Caki2 (cell line): ENCODE measurements at places on chromosomes 16 and 17.
A peak's percentile ranks its signal among the peaks of the same experiment; 100 is the strongest.

DNA sequence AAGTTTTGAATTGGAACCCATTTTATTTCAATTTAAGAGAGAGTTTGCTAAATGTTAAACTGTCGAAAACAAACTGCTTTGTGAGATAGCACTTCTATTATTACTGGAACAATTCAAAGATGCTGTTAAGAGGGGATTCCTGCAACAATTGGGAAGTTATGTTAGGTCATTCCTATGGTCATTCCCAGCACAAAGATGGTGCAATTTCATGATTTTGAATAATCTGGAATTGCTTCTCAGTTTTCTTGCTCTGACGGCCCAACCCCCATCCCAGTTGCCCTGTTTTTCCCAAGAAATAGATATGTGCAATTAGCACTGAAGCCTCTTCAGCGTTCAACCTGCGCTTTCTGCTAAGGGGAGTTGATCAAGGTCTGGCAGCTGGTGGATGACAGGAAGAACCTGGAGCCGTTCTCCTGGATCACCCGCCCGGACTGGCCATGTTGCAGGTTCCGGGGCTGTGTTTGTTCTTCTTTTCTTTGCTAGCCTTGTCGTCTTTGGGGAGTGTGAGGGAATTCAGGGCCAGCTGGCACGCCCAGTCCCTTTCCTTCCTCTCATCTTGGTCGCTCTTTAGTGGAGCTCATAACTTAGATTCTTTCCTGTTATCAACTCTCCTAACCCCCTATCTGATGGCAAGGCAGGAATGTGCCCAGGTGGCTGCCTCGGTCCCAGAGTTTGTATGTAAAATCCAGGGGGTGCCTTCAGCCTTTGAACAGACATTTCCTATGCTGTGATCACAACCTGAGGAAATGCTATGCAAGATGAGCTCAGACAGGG lies 29.0 kb upstream of the IRF8 start:
- no peak for DNase-seq

DNA sequence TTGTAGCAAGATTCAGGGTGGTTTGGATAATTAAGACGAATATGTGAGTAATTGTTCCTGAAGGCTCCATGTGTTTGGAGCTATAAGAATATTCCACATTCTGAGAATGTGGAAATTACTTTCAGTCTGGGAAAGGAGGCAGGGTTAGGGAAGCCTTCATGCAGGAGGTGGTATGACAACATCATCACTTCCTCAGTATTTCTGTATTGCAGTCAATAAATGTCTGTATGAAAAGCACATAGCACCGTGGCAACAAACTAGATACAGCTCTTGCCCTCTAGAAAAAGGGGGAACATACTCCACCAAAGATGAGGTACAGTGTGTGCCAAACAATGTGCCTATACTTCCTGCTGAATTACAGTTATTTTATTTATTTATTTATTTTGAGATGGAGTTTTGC lies 26.1 kb upstream of the DHRS7B start:
- no peak for DNase-seq

GRCh38 chr17:36149296-36149820 lies 27.1 kb downstream of the TBC1D3B start:
- DNase-seq = no peak

DNA sequence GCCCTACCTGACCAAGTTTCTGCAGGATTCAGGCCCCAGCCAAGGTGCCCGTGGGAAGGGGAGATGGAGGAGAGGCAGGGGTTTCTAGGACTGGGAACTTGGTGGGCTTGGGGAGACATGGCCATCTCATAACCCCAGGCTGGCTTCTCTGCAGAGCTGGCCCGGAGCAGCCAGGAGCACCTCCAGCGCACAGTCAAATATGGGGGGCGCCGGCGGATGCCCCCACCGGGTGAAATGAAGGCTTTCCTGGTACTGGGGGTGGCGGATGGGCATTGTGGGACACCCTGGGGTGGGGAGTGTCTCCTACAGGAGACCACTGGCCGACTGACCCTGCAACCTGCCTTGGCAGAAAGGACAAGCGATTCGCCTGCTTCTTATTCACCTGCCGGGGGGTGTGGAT lies 9.2 kb upstream of the SMIM5 start:
- no peak for DNase-seq

GRCh38 chr17:1060991-1061390 lies 64.1 kb downstream of the TIMM22 start:
- peak; percentile 88 for DNase-seq

DNA sequence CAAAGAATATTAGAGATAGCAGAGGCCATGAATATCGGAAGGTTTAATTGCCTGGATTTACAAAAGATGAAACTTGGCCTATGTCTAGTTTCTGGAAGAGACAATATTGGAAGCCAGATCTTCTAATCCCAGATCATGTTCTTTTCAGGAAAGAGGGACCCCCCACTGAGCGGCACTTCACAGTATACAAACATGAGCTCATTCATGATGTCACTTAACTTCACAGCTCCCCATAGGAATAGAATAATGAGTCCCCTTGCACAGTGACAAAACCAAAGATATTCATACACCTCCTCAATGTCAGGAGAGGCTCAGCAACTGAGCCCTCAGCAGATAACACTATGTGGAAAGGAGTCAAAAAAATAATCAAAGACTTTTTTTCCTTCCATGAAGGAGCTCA lies 147.5 kb downstream of the CDH11 start:
- DNase-seq = no peak

- no peak for DNase-seq
Measured at GRCh38 chr17:81655378-81656117, 794 bp downstream of the PDE6G start.

DNA sequence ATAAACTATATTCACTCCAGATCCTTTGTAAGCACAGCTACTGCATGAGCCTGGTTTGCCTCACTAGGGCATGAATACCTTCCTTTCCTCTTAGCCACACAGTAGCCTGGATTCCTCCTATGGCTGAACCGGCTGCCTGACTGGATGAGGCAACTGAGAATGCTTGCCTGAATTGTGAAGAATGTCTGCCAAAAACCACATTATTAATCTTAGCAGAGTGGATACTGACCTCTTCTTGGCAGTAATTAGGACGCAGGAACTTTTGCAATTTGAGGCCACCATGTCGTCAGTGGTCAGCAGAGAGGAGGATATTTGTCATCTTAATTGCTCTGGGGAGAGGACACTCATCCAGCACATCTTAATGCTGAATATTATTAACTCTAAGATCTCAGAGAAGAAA lies 651.8 kb upstream of the GOT2 start:
- peak; percentile 1 for DNase-seq

DNA sequence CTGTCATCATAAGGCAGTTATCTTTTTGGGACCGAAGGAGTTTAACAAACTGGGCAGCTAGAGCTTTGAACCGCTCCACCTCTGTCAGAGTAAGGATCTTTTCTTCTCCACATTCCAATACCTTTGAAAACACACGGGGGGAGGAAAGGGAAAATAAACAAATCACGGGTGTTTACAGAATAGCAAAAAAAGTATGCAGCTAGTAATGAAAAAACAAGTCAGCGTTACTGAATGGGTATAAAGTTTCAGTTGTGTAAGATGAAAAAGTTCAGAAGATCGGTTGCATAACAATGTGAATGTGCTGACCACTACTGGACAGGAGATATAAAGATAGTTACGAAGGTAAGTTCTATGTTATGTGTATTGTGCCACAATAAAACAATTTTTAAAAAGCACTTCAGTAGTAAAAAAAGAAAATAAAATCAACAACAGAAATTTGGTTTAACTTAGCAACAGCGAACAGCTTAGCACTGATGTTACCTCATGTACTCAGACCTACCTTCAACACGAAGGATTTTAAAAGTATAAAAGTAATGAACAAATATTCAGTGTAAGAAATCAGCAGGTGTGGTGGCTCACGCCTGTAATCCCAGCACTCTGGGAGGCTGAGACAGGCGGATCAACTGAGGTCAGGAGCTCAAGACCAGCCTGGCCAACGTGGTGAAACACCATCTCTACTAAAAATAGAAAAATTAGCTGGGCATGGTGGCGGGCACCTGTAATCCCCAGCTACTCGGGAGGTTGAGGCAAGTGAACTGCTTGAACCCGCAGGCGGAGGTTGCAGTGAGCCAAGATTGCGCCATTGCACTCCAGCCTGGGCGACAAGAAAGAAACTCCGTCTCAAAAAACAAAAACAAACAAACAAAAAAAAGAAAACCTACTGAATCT lies 34.3 kb downstream of the MARF1 start:
- DNase-seq = no peak

DNA sequence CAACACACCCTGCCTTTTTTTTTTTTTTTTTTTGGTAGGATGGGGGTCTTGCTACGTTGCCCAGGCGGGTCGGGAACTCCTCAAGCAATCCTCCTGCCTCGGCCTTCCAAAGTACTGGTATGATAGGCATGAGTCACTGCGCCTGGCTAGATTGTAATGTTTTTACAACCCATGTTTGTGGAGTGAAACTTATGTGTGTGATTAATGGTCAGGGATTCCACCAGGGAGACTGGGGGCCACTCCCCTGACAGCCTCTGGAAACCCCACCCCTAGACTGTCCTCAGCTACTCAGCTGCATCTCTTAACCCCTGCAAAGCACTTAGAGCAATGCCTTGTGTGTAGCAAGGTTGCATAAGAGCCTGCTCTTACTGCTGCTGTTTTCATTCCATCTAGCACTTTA lies 220.5 kb downstream of the PARN start:
- DNase-seq = peak; percentile 95

- no peak for DNase-seq
Measured at GRCh38 chr17:71052971-71053370, 883.6 kb downstream of the KCNJ2 start.

DNA sequence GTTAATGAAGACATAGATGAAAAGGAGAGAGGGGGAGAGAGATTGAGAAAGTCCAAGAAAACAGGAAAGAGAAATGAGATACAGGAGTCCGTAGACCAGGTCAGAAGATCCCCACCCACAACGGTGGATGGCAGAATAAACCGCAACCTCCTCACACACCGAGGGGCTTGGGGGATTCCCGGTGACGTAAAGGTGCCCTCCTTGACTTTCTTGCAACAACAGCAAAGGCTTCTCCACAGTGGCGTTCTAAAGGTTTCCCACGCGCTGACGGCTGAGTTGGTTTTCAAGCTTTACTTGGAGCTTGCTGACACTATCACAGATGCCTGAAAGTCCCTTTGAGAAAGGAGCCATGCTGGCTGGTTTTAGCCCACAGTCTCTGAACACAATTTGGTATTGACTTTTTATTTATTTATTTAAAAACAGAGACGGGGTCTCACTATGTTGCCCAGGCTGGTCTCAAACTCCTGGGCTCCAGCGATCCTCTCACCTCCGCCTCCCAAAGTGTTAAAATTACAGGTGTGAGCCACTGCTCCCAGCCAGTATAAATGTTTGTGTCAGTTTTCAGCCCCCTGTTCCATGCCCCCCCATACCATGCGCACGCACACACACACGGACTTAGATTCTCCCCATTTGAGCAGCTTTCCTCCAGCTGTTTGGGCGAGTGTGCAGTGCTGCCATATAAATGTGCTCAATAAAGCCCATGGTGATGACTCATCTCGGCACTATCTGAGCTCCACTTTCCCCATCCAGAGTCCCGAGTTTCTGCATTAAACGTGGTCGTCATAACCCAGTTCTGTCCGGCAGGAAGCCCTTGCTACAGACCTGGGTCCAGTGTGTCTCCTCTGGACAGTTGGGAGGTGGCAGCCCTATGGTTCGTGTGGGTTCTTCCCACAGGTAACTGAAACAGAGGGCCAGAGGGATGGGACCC lies 33.0 kb upstream of the SEC14L1 start:
- no peak for DNase-seq

DNA sequence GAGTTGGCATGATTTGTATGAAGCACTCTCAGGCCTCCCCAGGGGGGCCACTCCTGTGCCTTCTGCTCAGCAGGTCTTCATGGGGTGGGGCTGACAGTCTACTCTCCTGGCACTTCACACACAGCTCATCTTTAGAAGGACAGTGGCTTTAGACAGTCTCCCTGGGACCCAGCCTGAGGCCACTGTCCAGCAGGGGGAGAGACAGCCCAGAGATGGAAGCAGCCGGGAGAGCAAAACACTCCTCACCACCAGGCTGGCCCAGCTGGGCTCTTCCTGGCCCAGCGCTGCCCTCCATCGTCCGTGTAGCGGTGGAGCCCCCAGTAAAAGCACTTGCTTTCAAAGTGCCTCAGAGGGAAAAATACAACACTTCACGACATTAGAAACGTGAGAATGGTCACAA lies 62.0 kb upstream of the CRHR1 start:
- no peak for DNase-seq

GRCh38 chr16:22424161-22424937 lies 49.9 kb upstream of the CDR2 start:
- DNase-seq = no peak

DNA sequence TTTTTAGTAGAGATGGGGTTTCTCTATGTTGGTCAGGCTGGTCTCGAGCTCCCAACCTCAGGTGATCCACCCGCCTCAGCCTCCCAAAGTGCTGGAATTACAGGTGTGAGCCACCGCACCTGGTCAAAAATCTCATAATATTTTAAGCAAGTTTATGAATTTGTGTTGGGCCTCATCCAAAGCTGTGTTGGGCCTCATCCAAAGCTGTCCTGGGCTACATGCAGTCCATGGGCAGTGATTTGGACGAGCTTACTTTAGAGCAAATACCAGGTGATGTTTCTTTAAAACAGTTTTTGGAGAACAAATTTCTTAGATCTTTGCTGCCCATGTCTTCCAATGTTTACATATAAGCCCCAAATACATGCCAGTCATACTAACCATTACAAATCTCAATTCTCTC lies 84.4 kb upstream of the C17orf78 start:
- no peak for DNase-seq

DNA sequence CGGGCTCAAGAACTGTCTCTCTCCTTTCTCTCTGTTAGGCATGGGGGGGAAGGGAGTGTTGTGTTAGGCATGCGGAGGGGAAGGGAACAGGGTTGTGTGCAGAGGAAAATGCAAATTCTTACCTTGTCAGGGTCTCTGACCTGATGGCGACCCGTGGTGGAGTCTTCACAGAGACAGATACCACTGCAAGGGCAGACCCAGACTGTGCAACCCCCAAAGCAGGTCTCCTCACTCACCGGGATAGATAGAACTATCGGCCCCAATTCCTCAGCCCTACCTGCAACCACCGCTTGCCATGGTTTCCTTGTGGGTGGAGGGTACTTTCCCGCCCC lies 9.6 kb upstream of the MPP2 start:
- DNase-seq = no peak
